ENCODE measurements at places on chromosomes 16 and 17.

- no peak for DNase-seq
These were observed 10.1 kb downstream of the NUDT7 start for GRCh38 chr16:77732241-77732946.

DNA sequence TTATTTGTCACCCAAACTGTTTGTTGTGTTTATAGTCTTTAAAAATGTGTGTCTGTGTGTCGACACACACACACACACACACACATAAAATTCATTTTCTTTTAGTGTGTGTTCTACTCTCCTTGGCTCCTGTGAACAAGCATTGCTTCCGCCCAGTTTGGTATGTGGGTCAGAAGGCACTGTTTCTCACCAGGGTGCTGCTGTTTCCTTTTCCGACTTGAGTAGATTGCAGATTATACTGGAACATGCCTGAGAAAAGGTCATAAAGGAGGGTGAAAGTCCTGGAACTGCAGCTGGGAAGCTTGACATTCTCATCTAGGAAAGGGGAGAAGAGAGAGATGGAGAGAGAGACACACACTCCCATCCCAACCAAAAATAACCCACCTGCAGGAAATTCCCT lies 330.3 kb downstream of the BCAS3 start:
- no peak for DNase-seq

DNA sequence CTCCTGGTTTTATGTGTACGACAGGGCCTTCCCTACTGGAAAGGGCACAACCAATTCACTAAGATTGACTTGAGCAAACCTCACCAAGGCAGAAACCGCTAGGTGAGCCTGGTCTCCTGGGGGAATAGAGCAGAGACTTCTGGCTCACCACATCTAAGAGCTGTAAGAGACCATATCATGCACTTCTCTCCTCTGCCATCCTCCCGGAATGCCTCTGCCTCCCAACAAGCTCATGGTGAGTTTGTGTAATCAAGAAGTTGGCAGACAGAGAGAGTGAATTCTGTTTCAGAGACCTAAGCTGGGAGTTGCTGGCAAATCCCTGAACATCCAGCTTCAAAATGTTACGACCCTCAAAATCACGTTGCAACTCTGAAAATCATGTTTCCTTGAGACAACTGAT lies 154.8 kb downstream of the SLC39A11 start:
- no peak for DNase-seq

DNA sequence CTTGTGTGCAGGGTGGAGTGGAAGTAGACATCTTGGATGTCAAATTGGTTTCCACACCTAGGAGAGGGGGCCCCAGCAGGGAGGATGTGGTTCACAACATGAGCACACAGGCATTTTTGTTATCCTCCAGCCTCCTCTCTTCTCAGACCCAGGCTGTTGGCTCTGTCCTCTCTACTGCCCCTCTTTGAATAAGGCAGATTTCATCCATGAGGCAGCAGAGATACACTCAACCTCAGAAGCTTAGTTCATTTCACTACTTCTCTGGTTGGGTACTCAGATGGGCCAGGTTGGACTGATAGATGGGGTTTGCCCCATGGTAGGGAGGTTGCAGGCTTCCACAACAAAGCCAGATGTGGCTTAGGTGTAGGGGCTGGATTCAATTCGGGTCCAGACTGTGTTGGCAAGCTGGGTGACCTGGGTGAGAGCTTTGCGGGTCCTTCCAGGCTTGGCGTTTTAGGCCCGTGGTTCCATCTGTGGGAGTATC lies 22.2 kb upstream of the NFATC3 start:
- no peak for DNase-seq

GRCh38 chr16:85473909-85474620 lies 139.1 kb upstream of the GSE1 start:
- DNase-seq: no peak

DNA sequence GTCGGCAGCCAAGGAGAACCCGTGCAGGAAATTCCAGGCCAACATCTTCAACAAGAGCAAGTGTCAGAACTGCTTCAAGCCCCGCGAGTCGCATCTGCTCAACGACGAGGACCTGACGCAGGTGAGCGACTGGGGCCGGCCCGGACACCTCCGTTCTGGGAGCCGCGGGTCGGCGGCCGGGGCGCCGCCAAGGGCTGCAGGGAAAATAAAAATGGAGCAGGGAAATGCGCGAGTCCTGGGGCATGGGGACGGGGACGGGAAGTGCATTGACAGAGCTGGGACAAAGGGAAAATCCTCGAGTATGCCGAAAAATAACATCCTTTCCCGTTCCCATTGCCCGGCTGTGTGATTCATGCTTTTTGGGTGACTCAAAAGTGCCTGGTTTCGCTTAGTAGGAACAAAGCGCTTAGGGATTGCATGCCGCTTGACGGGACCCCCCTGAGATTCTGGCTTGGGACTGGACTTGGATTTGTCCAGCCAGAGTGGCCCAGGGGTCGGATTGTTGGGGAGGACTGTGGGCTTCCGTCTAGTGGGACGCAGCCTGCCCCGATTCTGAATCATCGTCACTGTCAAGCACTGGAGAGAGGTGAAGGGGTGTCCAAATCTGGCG lies 699 bp downstream of the MPRIP start:
- peak; percentile 79 for DNase-seq

DNA sequence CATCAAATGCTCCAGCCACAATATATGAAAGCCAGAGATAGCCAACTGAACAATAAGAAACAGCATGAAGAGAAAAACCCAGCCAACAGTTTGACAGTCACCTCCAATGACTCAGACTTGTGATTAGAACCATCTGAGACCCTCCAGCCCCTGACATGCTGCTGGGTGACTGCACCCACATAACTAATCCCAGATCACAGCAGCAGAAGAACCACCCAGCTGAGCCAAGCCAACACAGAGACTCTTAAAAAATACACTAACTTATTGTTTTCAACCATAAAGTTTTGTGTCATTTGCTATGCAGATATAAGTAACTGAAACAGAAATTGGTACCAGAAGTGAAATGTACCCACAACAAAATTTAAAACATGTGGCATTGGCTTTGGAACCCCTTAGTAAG lies 314.3 kb upstream of the DYNLRB2 start:
- DNase-seq: no peak

Measured in dermis microvascular lymphatic vessel endothelial cell (primary cell).